ENCODE measurements at places on chromosomes 3 and 15.

DNA sequence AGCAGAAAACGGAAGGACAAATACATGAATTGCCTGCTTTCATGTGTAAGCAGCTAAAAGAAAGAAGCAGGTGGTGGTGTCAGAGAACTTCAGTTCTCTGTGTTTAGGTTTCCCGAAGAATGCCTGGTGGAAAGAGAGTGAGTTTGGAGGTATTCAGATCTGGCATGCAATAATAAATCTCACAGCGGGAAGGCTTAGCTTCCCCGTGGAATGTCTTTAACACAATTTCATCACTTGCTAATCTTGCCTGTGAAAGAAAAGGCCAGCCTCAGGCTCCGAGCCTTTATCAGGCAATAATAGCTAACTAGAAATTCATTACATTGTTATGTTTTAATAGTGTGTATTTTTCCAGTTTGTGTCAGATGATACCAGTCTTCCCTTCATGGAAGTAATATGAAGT is 220.3 kb downstream of the PDZRN3 start:
- DNase-seq: no peak

DNA sequence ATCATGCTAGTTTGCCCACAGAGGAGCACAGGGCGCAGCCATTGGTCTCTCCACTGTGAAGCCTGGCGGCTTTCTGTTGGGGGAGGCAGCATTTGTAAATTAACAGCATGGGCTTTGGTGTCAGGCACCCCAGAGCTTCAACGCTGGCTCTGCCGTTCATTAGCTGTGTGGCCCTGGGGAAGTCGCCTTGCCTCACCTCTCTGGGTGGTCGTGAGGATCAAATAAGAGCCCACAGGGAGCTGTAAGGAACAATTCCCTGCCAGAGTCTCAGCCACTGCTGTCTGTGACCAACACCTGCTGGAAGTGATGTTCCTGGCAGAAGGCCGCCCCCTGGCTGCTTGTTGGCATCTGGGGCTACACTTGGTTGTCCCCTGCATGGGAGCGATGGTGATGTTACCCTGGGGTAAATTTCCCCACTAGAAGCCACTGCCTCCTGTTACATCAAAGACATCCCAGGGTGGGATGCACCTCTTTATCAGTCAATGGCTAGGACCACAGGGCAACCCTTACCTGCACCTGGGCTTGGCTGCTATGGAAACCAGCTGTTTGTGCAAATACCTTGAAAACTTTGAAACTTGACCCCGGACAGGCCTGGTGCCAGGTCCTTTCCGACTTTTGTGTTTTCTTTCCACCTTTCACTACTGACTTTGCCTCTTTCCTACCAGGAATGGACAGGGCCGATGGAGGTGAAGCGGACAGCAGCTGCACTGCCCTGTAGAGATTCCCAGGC is 36.9 kb downstream of the DNASE1L3 start:
- DNase-seq: peak; percentile 69

DNA sequence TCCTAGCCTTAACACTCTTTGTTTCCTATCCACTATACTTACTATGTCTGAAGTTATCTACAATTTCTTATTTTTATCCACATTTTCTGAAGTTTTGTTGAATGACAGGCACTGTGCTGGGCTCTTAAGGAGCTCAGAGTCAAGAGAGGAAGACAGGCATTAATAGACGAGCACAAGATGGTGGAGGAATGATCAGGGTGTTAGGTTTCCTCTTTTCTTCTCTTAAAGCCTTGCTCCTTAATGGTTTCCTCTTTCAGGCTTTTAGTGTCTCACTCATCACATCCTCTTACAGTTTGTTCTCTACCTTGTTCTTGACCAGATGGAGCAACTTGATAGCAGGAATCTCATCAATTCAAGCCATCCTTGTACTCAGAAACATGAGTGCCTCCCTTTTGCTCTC is 52.9 kb upstream of the BCL6 start:
- DNase-seq: no peak

GRCh38 chr3:122890077-122890719 is 95.3 kb downstream of the SLC49A4 start:
- peak; percentile 27 for DNase-seq

DNA sequence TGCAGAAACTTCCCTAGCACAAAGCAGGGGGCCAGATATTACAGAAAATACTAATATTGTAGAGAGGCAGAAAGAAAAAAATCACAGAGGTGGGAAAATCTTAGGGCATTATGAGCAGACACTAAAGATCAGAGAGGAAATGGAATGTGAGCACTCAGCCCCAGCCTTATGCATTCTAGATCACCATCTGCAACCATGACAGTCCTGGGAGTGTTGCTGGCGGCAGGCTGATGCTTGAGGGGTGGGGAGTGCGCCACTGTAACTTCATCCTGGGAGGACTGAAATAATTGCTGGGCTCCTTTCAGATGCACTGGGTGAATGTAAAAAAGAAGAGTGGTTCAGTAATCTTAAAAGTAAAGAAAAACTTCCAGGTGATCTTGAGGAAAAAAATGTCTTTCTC is 427.6 kb upstream of the SEMA6D start:
- no peak for DNase-seq

- no peak for DNase-seq
Observed at GRCh38 chr3:72279631-72280041, 494.7 kb upstream of the PROK2 start.

GRCh38 chr3:45154641-45155147 is 8.5 kb upstream of the CDCP1 start:
- DNase-seq: no peak

GRCh38 chr3:194169595-194169994 is 33.6 kb downstream of the HES1 start:
- DNase-seq: no peak

DNA sequence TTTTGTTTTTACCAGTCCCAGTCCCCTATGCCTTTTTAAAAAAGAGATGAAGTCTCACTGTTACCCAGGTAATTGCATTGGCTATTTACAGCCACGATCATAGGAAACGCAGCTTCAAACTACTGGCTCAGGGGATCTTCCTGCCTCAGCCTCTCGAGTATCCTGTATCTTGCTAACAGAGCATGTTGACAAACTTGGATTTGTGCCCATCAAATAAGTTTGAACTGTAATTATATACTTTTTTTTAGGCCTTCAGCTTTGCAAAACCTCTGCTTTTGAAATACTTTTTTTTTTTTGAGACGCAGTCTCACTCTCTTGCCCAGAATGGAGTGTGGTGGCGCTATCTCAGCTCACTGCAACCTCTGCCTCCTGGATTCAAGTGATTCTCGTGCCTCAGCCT is 3.0 kb upstream of the EDEM1 start:
- DNase-seq: no peak

GRCh38 chr3:4972652-4973643 is 6.3 kb upstream of the BHLHE40 start:
- DNase-seq: no peak

DNA sequence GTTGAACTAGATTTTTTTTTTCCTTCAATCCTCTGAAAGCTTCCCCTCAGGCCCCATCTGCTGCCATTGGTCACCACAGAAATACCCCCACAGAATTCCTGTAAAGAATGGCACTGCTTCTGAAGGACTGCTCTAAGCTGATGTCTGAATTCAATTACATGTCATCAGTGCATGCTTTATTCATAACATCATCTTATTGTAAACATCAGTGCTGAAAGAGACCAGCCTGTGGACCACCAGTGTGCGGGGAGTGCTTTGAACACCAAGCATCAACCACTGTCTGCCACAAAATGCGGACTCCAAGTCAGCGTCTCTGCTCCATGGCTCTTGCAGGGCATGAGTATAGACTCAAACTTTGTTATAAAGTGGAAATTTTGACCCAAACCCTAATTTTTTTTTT is 11.6 kb downstream of the PHLDB2 start:
- no peak for DNase-seq

DNA sequence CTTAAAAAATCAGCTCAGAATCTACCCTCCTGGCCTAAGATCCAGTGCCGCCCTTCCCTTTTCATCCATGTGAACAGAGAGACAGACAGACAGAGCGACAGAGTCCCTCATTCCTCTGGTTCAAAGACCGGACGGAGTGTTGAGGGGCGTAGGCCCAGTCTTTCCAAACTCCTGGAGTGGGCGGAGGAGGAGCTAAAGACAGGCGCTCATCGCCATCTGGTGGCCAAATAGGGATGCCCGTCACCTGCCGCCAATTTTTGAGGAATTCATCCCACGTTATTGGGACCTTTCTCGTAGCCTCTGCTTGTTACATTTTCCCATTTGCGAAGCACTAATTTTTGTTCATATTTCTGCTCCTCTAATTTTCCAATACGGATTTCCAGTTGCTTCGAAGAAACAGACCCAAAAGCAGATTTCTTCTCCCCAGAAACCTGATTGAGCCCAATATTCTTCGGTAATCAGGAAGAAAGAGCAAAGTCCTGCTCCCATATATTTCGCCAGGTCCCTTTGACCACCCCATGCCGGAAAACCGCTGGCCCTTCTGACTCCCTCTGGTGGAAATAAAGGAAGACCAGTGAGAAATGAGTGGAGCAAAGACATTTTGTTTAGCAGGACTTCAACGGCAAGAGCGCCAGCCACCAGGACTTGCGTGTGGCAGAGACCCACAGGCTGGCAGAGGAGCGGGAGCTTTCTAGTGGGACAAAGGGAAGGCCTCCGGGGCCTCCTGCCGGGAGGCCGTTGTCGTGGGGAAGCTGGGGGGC is 88.0 kb downstream of the LRRK1 start:
- peak; percentile 81 for DNase-seq

DNA sequence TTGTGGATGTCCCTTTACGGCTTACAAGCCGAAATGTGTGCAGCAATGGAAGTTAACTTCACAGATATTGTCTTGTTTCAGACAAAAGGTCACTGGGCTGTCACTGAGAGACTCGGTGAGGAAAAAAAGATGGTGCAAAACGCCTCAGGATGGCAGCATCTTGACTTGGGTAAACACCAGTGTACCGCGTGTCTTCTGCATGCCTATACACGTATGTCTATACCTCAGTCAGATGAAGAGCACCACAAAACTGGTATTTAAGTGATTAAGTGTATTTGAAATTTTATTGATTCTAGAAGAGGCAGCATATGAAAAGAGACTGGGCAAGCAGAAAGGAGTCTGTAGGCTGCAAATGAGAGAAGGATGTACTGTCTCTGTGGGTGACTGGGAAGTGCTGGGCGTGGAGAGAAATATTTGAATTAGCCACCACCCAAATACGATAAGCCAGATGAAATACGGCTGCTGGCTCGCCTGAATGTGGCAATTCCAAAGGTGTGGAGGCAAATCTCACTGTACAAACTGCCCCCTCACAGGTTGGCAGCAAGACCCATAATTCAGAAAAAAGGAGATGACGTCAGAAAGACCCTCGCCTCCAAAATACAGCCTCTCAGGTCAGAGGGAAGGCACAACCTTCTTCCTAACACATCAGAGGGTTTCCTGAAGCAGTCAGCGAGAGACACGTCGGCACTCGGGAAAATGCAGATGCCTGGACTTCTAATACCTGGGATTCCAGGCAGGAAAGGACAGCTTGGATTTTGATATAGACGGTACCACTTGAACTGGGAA is 53.4 kb upstream of the NEO1 start:
- DNase-seq: no peak

DNA sequence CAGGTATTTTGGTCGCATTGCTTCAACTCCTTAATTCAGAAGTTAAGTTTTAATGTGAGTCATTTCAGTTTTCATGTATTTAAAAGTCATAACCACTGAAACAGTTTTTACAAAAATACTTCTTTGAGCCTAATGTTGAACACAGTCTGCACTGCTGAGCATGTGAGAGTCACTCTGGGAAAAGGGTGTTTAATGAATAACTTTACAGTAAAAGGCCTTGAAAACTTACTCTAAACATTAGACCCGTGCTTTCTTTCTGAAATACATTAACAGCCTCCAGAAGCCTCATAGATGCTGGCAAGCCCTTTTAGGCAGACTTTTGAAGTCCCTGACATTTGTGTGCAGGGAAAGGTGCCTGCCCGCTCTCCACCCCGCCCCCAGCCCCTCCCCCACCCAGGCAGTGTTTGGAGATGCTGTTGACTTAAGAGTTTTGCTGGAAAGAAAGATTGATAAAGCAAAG is 68.9 kb upstream of the NR2F2 start:
- DNase-seq: no peak

DNA sequence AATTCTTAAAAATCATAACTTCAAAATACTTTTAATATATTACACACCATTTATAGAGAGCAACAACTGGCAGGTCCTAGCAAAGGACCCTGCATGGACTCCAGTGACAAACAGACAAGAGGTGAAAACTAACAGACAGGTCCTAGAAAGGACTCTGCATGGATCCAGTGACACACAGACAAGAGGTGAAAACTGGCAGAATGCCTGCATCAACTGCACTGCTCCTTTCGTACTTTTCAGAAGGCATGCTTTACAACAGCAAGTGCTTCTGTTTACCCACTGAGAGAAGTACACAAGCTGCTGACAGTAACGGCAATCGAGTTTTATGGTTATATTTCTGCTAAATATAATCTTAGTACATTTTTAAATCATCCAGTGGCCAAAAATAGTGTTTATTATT is 24.3 kb upstream of the GP5 start:
- DNase-seq: no peak

DNA sequence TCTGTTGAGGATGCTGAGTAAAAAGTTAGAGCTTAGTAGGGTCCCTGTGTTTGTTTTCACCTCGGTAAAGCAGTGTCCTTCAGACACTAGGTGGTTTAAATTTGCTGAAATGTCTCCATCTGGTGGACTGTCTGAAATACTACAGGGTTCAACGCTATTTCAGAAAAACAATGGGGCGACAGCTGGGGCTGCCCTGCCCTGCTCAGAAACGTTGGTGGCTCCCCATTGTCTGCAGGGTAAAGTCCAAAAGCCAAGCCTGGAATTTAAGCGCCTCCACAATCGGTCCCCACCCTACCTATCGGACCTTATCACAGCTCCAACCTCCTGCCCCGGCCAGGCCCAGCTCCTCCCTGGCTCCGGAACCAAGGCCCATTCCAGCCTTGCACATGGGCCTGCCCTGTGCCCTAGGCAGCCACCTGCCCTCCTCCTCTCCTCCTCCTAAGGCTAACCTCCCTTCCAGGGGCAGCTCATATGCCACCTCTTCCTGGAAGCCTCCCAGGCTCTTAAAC is 4.3 kb upstream of the TSEN2 start:
- DNase-seq: peak; percentile 23

- DNase-seq: no peak
Observed at GRCh38 chr3:77500721-77501120, 460.8 kb downstream of the ROBO2 start.

- DNase-seq: peak; percentile 57
Observed at GRCh38 chr3:125585595-125586223, 9.6 kb downstream of the OSBPL11 start.

Measured in activated CD4-positive, alpha-beta memory T cell treated with anti-CD3 and anti-CD28 coated beads for 36 hours (primary cell).